ENCODE measurements at places on chromosomes 12 and 14.

DNA sequence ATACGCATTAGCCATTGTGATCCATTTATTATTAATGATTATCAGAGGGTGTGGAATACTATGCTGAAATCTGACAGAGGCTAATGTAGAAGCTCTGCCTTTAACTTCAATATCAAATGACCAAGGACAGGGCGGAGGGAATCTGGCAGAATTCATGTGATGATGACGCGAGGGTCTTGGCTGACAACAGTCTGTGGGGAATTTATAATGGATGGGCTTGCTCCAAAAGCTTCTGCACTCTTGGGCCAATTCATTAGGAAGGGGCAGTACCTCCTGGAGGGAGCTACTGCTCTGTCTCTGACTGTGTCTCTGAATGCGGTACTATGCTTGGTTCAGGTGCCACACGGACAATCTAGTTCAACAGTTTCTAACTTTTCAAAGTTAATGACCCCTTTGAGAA lies 46.2 kb downstream of the GALNT8 start:
- no peak for DNase-seq

- DNase-seq = no peak
These were observed 12.9 kb downstream of the RIOX1 start for GRCh38 chr14:73503648-73504047.

DNA sequence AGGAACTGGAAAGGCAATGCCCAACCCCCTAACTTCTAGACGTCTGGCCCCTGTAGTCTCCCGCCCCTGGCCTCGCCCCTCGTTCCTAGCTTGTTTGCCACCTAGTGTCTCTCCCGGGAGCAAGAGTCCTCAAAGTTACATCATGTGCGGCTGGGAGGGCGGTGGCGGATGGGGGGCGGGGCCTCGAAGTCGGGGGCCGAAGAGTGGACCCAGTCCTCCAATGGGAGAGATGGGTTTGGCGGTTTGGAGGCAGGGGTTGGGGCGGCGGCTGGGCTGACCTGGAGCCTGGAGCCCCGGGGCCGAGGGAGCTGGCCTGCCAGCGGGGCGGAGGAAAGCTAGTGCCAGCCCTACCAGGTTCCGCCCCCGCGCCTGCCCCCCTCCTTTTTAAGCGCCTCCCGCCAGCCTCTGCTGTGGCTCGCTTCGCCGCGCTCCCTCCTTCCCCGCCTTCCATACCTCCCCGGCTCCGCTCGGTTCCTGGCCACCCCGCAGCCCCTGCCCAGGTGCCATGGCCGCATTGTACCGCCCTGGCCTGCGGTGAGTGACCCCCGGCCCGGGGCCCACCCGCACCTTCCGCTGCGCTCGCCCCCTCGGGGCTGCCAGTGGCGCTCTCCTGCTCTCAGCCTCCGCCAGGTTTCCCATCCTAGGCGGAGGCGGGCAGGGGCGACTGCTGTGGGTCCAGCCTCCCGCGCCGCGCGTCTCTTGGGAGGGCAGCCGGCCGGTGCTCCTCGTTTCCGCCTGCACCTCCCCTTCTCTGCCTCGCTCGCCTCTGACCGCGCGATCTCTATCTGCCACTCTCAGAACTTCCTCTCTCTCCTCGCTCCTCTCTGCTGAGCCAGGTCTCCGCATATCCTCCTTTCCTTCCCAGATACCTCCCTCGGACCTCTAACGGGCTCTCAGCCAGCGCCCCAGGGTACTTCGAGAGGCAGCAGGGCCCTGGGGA lies at the start of gene PCK2:
TSS of gene PCK2 (plus strand) at position 411 of the 940 bp plus-strand sequence. CDS start at position 506, 95 bp downstream.
- peak; percentile 91 for DNase-seq

- no peak for DNase-seq
These were observed 27.0 kb upstream of the HIGD1C start for GRCh38 chr12:50925342-50925651.

DNA sequence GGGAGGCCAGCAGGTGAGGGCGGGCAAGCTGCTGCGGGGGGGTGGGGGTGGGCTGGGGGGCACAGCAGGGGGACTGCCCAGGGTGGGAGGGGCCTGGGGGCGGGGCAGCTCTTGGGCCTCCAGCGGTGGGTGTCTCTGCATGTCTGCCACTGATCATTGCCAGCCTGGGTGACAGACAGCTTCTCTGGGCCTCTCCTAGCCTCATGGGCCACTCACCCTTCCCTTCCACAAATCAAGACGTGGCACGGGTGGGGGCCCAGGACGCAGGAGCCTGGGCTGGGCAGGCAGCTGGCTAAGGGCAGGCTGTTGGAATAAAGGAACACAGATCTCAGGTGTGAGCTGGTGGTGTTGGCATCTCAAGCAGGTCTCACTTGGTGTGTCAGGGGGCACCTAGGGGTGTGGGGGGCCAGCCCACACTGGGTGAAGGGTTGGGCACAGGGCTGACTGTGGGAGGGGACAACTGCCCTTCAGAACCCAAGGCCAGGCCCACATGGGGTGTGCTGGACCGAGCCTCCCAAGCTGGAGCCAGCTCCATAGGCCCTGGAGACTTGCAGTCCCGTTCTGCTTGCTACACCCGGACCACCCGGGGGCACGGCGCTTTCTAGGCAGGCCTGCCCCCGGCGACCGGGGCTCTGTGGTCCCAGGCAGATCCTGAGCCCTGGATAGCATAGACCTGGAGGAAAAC lies 3.0 kb downstream of the TEDC1 start:
- no peak for DNase-seq

- DNase-seq = no peak
These were observed 12.9 kb downstream of the C14orf93 start for GRCh38 chr14:22996768-22997654.

DNA sequence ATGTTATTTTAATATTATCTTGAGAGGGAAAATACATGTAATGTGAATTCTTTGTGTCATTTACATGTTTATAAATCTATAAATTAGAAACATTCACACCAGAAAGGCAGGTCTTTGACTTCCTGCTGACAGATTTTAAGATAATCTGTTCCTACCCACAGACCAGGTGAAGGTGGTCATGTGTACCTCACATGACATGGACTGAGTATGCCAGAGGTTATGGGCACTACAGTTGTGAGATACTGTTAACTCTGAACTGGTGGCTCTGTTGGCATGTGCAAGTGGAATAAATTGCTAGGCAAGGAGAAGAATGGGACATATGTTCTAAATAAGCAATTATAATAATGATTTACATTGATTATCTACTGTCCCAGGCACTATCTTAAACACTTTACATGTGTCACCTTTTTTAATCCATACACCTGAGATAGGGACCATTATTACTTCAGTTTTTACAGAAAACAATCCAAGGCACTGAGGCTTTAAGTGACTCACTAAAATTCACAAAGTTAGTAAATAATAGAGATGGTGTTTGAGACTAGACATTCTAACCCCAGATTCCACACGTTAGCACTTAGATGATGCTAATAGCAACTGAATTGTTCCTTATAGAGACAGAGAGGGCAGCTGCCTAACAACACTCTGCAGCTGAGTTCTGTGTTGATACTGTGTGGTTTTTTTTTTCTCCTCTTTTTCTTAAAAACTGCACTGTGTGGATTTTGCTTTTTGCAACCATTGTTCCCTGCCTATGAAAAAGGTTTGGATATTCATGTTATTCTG lies 23.8 kb downstream of the SLC16A7 start:
- DNase-seq = no peak

DNA sequence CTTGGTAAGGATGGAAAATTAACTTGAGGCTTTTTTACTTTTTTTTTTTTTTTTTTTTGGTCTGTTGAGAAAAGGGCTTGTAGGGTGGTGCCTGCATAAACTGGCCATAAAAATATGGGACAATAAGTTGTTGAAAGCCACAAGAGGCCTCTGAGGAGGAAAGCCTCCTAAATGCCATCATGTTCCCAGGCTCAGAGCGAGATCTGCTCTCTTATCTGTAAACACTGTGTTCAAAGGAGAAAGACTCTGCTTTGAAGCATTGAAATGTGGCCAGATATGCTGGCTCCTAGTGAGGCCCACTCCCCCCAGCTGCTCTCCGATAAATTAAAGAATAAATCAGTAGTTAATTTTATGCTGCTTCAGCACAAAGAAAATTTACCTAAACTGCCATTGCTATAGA lies 504.9 kb downstream of the DIO2 start:
- no peak for DNase-seq

GRCh38 chr12:44889926-44890325 lies 13.8 kb upstream of the NELL2 start:
- no peak for DNase-seq

Measured in MV-4-11 (cell line).